ENCODE measurements at places on chromosomes 2 and 18. TPM values are rescaled to one million over a fixed set of nuclear protein-coding genes. Genes with fewer than 3 reads are reported as not detected.

Gene GALR1
- under 0.01 TPM for total RNA-seq

Gene CABLES1
- total RNA-seq = 9.3 TPM

Gene CFAP65
- not detected for total RNA-seq

Gene AMER3
- total RNA-seq = not detected

Gene RGPD4
- total RNA-seq = 0.37 TPM

Gene GKN2
- total RNA-seq = not detected

Gene ATP8B1
- total RNA-seq = 27.7 TPM

Gene FHL2
- total RNA-seq = 119 TPM

Gene DRC1
- not detected for total RNA-seq

DNA sequence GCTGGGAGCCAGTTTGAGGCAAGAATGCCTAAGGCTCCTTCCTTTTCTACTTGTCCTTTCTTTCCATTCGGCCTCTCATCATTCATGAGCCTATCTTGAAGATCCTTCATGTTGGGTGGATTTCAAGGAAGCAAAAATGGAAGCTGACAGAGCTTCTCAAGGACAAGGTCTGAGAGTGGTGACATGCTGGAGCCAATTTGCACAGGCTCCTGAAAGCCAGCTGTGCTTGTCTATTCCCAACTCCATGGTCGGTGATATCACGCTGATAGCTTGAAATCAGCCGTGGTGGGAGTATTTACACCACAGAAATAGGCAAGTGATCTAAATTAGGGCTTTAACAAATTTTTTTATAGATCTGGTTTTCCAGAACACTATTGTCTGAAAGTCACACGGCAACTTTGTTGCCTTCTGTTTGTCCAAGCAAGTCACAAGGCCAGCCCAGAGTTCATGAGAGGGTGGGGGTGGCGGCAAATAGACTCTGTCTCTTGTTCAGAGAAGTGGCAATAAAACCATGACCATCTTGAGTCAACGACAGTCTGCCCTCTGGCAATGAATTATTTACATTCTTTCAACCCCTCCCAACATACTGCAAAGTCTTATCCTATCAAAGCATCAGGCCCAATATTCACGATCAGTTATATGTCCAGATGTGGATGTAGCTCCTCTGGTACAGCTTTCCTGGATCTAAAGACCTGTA lies 49.9 kb upstream of the SLC35F5 start:
- DNase-seq = no peak

DNA sequence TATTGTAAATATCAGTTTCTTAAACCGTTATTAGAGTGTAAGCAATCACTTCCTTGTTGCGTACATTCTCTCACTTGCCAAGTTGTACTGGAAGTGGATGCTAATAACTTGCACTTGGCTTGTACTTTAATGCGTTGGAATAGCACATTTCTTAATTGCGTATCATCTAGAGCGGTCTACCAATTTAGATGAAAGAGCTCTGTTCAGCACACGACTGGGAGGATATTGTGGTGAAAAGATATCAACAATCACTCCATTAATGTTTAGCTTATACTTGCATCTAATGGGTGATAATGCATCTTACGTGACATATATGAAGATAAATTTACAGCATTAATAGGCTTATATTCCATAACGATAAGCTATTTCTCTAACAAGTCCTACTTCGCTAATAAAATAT lies 11.7 kb upstream of the TMEFF2 start:
- DNase-seq = no peak

GRCh38 chr2:136029149-136029548 lies 43.7 kb upstream of the DARS1 start:
- DNase-seq = no peak

DNA sequence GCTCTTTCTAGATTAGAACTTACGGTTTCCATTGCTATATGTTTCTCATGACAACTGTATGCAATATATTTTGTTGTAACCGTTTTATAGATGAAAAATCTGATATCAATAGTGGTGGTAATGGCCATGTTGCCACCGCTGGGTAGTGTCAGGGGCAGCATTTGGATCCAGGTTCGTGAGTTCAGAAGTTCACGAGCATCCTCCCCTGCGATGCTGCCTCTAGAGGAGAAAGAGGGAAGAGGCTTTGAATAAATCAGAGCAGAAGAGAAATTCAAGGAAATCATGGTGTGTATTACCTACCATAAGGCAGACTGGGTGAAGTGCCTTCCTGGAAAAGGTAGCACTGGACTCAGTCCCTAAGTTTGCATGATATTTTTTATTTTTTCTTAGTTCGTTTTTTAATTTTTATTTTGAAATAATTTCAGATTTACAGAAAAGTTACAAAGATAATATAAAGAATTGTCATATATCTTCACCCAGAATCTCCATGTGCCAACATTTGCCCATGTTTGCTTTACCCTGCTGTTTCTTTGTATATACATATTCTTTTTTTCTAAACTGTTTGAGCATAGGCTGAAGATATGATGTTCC lies 3.3 kb upstream of the ZBTB7C start:
- DNase-seq = no peak

DNA sequence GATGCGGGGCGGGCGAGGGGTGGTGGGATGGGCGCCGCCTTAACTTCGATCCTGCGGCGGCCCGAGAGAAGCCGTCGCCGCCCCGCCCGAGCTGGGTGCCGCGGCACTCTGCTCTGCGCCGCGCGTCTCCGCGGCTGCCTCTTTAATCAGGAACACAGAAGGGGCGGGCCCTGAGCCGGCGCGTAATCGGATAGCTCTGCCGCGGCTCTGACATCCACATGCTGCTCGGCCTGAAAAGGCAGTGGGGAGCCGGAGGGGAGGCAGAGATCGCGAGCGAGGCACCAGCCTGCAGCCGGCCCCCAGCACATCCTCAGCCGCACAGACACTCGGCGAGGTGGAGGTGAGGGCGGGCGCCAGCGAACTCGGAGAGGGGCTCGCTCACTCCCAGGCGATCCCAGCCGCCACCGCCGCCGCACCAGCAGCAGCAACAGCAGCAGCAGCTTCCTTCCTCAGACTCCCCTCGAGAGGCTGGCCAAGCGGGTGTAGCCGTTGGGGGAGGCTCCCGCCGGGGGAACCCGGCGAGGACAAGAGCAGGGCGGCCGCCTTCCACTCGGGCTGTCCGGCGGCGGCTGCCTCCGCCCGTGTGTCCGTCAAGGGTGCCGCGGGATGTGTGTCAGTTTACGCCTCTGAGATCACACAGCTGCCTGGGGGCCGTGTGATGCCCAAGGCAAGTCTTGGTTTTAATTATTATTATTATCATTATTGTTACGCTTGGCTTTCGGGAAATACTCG lies at the start of gene NRP2:
NRP2 (plus strand) TSS at position 263 of the 732 bp plus-strand sequence. CDS start 790 bp downstream, outside the sequence.
- peak; percentile 95 for DNase-seq

- DNase-seq = no peak
These were observed 595.7 kb upstream of the HS6ST1 start for GRCh38 chr2:128914320-128914719.

- no peak for DNase-seq
These were observed 19.5 kb downstream of the SLC20A1 start for GRCh38 chr2:112665113-112665780.

DNA sequence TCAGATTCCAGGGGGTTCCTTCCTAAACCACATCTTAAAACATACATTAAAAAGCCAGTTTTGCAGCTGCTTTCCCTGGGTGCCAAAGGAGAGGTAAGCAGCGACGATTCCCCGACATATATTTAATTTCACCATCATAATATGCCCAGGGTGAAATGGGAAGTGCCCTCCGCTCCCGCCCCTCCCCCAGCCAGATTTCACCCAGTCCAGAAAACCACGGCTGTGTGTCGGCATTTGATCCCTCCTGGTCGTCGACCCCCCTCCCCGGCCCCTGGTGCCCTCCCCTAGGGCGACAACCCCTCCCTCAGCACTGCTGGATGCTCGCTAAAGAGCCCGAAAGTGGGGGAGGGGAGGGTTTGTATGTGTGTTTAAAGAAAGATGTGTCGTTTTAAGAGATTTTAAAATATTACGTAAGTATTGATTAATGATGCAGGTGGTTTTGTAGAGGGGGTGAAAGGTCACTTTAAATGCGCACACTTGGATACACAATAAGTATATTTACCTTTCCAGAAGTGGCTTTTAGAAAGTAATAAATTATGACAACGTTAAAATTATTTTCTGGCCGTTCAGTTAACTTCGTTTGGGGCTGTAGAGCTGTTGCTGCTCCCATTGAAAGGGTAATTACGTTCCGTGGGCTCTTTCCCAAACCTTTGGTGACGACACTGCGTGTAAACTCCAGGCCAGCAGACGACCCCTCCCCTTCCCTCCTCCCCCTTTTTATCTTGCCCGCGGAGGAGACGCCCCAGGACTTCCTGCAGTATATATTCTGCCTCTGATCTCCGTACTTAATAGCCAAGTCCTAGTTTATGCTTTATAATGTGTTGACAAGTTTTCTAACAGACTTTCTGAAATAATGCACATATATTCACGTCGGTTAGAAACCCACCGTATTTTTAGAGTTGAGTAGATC lies 3.4 kb upstream of the BCL11A start:
- DNase-seq = no peak

- no peak for DNase-seq
These were observed 3.1 kb upstream of the B3GNT2 start for GRCh38 chr2:62192811-62193210.

DNA sequence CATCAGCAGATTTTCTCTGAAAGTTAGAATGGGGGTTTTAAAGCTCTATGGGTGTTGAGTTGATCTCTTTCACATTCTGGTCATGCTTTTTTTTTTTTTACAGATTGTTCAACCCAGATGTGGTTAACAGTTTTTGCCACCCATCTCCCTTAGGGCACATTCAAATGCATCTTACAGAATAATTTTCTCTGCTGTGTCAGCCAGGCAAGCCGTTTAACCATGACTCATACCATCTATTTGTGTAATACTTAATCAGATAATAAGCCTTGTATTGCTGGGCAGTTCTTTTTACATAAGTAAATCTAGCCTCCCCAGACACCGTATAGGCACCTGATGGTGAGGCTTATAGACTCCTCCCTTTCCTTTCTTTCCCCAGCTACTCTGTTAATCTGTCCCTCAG lies 62.0 kb downstream of the TGIF1 start:
- no peak for DNase-seq

- DNase-seq = peak; percentile 68
These were observed 108.2 kb upstream of the CAPN13 start for GRCh38 chr2:30915486-30915885.

- no peak for DNase-seq
These were observed 45.6 kb downstream of the APLF start for GRCh38 chr2:68512966-68513365.

- no peak for DNase-seq
These were observed 81.3 kb downstream of the VSNL1 start for GRCh38 chr2:17621781-17622180.

DNA sequence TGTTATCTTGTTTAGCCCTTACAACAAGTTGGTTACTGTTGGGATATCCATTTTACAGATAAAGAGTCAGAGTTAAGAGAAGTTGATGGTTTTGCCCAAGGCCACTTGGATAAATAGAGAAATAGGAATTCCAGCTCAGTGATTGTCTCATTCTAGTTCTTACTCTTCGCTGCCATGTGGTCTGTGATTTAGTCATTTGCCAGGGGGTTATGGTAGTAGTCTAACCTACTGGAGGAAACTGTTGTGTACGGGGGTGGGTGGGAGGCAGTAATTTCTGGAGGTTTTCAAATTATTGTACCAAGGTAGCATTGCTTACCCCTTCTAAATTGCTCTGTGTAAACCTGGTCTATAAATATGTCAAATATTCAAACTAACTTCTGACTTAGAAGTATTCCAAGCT lies 110.4 kb downstream of the MAP2 start:
- no peak for DNase-seq

GRCh38 chr2:217071416-217071815 lies 211.6 kb upstream of the TNP1 start:
- DNase-seq = no peak

GRCh38 chr18:24271381-24272228 lies 126.0 kb downstream of the OSBPL1A start:
- peak; percentile 93 for DNase-seq

DNA sequence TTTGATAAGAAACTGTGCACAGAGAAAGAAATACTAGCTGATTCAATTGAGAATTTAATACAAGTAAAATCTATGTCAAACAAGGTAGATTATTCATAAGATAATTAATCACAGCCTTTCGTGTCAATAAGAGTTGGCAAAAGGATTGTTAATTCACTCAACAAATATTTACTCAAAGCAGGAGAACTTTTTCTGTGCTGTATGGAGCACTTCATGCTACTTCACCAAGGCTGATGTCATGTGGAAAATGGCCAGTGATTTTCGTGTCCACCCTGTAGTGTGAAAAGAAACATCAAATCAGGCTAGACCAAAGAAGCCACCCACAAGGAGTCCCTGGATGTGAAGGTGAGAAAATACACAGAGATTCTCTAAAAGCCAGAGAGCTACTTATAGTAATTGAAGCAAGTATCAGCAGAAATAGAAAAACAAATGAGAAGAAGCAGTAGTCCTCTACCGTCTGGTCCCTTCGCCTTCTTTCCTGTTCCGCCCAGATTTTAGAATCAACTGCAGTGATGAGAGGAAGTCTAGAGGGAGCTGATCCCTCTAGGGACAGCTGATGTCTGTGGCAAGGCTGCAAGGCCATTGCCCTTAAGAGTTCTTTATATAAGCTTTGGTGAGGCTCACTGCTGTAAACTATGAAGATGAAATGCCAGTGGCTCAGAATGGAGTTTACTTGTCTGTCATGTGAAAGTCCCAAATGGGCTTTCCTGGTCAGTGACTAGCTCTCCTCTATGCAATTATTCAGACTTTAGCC lies 201.3 kb upstream of the APCDD1 start:
- no peak for DNase-seq

DNA sequence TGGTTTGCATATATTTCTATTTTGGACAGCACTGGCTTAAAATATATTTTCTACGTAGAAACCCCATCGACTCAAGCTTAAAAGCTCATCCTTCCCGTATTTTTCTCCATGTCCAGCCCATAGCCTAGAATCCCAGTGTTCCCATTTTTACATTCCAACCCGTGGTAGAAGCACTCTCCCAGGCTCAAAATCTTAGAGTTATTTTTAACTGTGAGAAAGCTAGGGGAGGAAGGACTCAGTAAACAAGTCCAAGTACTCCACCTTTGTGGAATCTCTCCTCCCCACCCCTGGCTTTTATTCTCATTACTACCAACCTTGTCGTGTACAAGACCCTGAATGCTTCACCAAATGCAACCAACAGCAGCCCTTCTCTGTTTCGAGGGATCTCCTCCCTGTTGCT lies 69.8 kb downstream of the KLF7 start:
- DNase-seq = no peak

GRCh38 chr18:46652372-46652771 lies 4.6 kb downstream of the LOXHD1 start:
- no peak for DNase-seq

DNA sequence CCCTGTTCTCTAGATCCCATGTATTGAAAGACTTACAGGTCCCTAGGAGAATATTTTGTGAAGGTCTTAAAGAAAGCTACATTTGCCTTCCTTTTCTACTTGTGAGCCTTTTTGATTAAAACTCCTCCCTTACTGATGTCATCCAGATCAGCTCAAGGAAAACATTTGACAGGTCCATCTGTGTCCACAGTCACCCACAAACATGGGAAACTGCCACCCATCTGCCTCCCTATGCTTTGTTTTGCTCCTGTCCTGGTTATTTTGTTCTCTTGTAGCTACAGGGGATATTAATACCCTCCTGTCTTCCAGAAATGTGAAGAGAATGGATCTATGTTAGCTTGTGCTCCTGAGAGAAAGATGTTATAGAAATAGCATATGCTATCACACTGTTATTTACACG lies 203.6 kb upstream of the GALNT5 start:
- no peak for DNase-seq
